Nucleus accumbens (tissue), 56 donors: ENCODE measurements at places on chromosomes 1 and 21.

DNA sequence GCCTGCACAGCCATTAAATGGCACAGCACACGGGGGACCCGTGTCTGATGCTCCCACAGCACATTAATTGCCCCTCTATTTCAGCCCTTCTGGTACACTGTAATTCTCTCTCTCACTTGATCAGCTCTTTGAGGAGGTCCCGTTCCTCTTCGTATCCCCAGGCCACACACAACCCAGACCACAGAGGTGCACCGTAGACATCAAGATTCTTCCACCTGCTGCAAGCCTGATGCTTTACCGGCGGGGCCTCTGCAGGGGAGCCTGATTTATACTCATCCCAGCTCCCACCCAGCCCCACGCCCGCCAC is 759 bp downstream of the SMYD3 start:
- DNase-seq, result no peak

- DNase-seq, result no peak
Measured at GRCh38 chr1:15684042-15684461, at the start of gene PLEKHM2. Gene PLEKHM2 (plus strand): TSS chr1:15684320. CDS start chr1:15684559, 239 bp downstream.

DNA sequence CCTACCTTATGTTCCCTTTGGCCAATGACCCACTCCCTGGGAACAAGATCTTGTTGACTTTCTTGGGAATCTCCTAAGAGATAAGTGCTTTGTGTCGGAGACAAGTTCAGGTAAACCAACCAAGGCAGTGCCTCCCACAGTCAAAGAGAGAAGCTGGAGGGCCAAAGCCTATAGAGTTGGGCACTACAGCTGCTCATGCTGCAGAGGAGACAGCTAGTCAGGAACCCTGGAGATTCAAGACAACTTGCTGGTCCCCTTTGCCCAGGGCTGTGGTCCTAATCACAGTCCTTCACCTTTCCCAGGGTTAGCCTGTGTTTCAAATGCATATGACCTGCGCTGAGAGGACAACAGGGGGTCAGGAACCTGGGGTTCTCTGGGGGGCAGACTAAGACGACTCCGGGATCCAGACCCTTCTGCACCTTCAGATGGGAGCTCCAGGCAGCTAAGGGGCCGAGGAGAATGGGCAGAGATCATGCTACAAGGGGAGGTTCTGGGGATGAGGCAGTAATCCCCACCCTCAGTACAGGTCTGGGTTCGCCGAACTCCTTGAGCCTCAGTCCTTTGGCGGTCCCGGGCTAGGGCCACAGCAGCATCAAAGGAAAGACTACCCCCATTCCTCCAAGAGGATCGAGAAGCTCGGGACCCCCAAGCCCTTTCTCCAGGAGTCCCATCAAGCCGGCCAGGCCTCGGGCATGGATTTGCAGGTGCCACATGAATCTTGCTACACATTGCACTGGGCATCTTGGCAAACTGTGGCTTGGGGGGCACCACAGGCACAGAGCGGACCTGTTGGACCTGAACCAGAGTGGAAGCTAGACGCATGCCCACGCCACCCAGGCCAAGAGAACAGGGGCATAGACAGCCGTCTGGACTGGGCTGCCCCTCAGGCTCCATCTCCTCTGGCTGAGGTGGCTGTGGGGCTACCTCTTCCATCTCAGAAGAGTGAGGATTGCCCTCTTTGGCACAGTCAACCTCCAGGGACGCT is 2.0 kb upstream of the USF1 start:
- no peak for DNase-seq

DNA sequence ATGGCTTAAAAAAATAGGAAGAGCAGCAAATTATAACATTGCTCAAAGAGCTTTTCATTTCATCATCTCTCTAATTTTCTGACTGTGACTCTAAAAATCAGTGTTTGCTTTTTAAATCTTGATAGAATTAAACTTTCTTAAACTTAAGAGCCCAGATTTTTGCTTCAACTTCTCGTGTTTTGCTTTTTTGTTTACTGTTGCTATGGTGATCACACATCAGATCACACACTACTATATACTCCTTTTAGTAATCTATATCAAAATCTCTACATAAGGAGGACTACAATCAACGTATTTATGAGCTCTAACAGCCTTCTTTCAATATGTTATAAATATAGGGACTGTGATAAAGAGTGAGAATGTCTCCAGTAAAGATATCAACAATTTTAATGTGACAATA is 537.3 kb downstream of the KCNT2 start:
- no peak for DNase-seq

GRCh38 chr1:205226868-205227583 is 720 bp upstream of the TMCC2 start:
- DNase-seq, result no peak

GRCh38 chr1:60832367-60832766 is 250.0 kb upstream of the NFIA start:
- DNase-seq, result no peak

DNA sequence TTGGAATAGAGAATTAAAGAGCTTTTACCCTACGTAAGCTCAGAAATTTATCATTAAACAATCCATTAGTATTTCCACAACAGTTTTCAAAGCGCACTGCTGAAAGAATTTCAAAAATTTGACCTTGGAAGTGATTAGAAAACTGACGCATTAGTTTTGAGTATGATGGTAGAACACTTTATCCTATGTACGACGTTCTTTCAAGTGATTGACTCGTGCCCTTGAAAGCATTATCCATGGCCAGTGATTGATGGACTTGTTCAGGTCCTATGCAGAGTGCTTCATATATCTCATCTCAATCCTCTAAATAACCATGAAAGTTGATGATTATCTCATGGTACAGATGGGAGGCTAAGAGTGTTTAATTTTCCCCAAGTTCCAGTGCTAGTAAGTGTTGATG is 697.2 kb downstream of the USP25 start:
- no peak for DNase-seq

GRCh38 chr1:29944253-29944905 is 708.1 kb downstream of the PTPRU start:
- DNase-seq, result no peak

DNA sequence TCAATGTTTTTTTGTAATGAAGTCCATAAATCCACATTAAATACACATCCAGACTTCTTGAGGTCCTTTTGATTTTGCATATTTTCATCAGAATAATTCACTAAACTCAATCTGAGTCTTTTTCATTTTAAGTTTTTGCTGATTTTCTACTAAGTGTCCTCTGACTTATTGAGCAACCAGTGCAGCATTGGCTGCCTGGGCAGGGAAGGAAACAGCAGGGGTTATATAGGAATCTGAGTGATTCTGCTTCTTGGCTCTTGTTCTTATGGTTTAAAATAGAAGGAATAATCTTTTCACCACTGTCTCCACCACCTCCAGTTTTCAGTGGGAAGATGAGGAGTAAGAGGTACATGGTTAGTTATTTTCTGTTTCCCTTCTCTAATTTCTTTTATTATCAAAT is 88.4 kb downstream of the ST6GALNAC5 start:
- no peak for DNase-seq

DNA sequence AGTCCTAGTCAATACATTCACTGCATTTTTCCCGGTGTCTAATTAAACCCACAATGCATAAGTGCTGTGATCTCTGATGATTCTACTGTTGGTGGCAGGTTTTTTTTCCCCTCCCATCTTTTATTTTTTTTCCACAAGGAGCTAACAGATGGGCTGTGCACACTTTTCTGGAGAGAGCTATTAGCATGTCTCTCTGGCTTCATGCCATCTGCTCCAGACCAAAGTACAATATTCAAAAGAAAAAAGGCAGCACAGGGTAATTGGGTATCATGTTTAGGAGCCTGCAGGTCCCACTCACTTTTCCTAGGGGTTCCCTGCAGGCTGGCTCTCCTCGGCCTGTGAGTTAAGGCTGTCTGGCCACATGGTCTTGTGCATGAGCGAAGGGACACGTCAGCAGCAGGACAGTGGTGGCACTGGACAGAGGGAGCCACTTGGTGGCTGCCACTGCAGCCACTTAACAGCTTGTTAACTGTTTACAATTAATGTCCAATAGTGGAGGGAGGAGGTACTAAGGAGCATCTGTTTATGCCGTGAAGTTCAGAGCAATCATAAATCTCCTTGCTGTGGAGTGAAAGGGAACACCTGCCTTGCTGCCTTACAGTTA is 53.5 kb upstream of the C8B start:
- no peak for DNase-seq

DNA sequence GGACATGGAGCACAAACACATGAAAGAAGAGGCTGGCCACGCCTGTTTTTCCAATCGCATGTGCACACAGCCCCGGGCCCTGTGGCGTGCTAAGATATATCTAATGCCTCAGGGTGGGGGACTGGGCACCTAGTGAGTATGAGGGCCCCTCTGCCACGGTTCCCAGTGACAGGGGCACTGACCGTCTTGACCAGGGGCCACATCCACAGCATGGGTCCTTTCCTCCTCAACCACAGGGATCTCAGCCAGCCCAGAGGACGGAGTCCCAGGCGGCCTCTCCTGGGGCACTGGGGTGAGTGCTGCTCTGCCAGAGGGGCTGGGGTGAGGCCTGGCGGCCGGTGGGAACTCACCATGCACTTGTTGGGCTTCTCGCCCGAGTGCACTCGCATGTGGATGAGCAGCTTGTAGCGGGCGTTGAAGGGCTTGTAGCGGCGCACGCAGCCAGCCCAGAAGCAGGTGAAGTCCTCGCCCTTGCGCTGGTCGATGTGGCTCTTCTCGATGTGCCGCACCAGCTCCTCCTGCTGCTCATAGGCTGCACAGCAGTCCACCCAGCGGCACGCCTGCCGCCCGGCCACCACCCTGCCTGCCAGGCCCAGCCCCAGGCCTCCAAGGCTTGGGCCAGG is 134.7 kb downstream of the DMRTB1 start:
- no peak for DNase-seq

DNA sequence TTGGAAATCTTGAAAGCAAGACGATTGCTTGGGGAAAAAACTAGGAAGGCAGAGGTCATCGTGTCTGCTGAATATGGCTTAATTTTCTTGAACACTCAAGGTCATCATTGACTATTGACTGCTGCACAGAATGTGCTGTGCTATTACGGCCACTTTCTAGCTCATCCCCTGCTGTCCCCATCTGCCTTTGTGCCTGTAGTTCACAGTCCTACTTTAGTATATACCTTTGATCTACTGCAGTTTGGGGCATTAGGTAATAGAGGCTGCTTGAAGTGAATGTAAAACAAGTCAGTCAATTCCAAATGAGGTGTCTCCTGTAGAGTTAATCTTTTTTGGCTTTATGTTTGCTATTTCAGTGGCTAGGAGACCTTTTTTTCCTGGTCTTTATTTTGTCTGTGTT is 8.3 kb downstream of the RAB4A start:
- no peak for DNase-seq

DNA sequence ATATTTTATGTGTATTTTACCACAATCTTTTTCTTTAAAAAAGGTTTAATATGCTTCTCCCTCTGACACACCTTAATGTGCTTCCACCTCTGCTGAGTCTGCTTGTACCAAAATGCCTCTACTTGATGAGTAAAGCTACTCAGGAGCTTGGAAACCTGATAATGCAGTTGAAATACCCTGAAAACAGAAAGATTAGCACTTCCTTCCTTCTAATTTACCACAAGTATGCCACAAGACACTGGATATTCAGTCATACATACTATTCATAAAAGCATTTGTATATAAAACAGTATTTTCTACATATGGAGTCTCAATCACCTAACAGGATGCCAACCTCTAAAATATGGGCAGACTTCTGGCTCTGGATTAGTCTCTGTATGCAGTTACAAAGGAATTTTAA is 55.0 kb downstream of the SLC35D1 start:
- no peak for DNase-seq

DNA sequence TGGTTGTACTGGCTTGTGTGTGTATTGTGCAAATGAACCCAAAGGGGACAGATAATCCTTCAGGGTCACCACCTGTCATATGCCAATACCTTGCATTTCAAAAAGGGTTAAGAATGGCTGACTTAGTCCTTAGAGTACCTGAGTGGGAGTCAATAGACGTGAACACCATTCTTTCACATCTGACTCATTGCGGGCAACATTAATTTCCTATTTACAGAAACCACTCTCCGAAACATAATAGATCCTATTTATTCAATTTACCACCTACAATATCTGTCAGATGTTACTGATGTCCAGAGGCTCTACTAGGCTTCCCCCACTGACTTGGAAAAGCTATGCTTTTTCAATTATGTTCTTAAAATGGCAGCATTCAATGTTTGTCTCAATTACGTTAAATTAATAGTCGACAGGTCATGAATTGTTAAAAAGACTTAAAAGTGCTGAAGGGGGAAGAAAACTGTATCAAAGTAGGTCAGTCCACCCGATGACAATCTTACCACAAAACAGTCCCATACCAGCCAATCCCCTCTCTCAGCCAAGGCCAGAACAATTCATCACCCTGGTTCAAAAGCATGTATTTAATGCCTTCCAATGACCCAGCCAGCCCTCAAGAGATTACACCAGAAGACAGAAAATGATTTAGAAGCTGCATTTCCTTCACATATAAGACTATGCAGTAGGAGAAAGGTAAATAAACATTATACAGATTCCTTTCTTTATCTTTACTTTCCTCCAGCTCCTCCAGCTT is 48.6 kb upstream of the PLA2G2C start:
- no peak for DNase-seq

DNA sequence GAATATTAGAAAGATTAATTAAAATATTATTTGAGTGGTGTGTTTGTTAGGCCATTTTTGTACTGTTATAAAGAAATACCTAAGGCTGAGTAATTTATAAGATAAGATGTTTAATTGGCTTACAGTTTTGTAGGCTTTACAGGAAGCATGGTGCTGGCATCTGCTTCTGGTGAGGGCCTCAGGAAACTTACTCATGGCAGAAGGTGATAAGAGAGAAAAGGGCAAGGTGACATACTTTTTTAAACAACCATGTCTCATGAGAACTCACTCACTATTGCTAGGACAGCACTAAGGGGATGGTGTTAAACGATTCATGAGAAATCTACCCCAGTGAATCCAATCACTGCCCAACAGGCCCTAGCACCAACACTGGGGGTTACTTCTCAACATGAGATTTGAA is 56.7 kb upstream of the RGS21 start:
- no peak for DNase-seq
